Activated naive CD8-positive, alpha-beta T cell treated with anti-CD3 and anti-CD28 coated beads for 36 hours (primary cell): ENCODE measurements at places on chromosomes 16 and 17. TPM values are rescaled to one million over a fixed set of nuclear protein-coding genes. Genes with fewer than 3 reads are reported as not detected.

Gene ST3GAL2
- total RNA-seq = 21.5 TPM

Gene ACSM2A
- total RNA-seq = not detected

Gene TNFSF13
- 6.3 TPM for total RNA-seq

DNA sequence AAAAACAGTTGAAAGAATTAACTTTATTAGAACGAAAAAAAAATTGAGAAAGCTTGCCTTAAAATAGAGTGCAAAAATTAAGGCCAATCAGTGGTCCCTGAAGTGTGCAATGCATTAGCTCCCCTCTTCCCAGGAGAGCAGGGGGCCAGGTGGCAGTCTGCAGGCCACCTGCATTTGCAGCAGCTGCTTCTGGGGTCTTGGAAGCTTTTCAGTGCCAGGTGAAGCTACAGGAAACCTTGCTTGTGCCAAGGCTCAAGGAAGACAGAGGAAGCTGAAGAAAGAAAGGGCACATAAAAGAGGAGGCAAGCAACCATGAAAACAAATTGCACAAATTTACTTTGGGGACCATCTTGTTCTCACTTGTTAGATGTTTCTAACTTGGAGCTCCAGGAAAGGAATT is 50.5 kb upstream of the MTMR4 start:
- DNase-seq = no peak

- no peak for DNase-seq
Observed at GRCh38 chr17:19345067-19345460, 17.5 kb downstream of the B9D1 start.

- peak; percentile 14 for DNase-seq
Observed at GRCh38 chr17:14748036-14748710, 447.3 kb downstream of the HS3ST3B1 start.

Gene ITGAX
- total RNA-seq = 1.4 TPM

- peak; percentile 69 for DNase-seq
Observed at GRCh38 chr17:77645072-77646045, 313.1 kb upstream of the TNRC6C start.

GRCh38 chr17:73582359-73582758 is 61.9 kb downstream of the SDK2 start:
- no peak for DNase-seq

GRCh38 chr17:182050-182751 is 751 bp upstream of the DOC2B start:
- no peak for DNase-seq

- no peak for DNase-seq
Observed at GRCh38 chr17:40260528-40260927, 27.2 kb upstream of the CDC6 start.

GRCh38 chr17:73534209-73534909 is 109.9 kb downstream of the SDK2 start:
- no peak for DNase-seq

GRCh38 chr17:43979671-43980070 is 24.8 kb upstream of the NAGS start:
- no peak for DNase-seq
